ENCODE measurements at places on chromosomes 2 and 18.

GRCh38 chr2:105812180-105813044, 67.7 kb downstream of the NCK2 start:
- no peak for DNase-seq

DNA sequence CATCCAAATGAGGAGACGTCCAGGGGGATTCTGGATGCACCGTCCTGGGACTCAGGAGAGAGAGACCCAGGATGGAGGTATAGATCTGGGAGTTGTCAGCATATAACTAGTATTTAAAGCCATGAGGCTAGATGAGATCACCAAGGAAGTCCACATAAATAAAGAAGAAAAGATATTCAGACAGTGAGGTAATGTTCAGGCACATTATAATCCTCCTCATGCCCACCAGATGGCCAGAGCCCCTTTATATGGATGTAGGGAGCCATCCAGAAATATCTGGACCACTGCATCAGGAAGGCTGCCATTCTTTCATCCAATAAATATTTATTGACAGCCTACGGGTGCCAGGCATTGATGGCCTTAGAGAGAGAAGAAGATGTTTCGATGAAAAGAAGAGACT, 21.2 kb upstream of the NCKAP5 start:
- DNase-seq = no peak

DNA sequence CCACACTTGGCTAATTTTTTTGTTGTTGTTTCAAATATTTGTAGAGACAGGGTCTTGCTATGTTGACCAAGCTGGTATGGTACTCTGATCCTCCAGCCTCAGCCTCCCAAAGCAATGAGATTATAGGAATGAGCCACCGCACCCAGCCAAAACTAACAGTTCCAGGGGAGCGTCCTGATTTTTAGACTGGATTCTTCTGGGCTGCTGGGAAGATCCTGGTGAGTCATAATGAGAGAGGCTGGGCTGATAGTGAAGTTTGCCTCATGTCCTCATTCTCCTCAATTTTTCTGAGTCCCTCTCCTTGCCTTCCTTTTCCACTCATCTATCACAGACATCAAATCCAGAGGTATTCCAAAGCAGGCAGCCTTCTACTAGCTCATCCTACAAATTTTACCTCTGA, 81.3 kb downstream of the VSNL1 start:
- DNase-seq = no peak

GRCh38 chr2:114108824-114109416, 219.0 kb downstream of the ACTR3 start:
- no peak for DNase-seq

DNA sequence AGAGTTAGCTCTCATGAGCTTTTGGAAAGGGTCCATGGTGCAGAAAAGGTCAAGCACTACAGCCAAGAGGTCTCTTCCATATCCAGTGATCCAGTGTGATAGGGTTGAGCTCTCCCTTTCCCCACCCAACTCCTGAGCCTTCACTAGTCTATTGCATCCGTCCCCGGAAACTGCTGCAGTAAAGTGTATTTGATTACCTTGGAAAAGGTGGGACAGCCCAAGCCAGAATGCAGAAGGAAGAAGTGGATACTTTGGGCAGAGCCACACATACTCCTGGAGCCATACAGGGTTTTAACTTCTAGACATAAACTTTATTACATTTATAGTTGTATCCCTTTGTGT, 3.6 kb downstream of the PNKD start:
- no peak for DNase-seq

GRCh38 chr18:3901811-3902210, 451.8 kb downstream of the TGIF1 start:
- no peak for DNase-seq

DNA sequence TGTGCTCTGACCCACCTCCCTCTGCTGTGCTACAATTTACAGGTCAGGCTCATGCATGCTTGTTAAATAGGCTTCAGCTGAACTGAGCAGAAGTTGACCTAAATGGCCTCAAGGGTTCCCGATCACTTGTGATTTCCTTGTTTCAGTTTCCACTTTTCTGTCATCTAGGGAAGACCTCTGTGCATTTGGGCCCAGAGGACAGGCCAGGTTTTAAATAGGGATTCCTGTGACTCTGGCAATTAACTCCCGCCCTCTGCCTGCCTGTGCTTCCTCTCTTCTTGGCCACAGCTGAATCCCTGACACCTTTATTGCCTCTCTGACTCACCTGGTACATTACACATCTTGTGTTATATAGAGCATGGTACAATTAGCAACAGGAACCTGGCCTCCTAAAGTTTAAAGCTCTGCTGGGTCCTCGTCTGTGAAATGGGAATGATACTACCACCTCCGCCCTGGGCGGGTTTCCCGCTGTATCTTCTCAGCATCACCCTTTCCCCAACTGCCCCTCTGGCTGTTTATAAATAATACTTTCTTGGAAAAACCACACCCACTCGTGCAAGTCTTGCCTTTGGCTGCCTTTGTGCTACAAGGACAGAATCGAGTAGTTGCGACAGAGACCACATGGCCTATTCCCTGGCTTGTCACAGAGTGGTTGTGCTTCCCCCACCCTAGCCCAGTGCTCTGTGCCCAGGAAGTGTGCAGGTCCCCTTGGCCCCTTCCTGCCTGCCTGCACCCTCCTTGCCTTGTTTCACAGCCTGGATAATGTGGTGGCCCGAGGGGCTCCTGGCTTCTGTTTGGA, 7.9 kb downstream of the CABLES1 start:
- no peak for DNase-seq

- no peak for DNase-seq
Observed at GRCh38 chr2:16425462-16426336, 239.9 kb downstream of the CYRIA start.

- no peak for DNase-seq
Observed at GRCh38 chr2:188984680-188985079, 10.5 kb downstream of the COL3A1 start.

DNA sequence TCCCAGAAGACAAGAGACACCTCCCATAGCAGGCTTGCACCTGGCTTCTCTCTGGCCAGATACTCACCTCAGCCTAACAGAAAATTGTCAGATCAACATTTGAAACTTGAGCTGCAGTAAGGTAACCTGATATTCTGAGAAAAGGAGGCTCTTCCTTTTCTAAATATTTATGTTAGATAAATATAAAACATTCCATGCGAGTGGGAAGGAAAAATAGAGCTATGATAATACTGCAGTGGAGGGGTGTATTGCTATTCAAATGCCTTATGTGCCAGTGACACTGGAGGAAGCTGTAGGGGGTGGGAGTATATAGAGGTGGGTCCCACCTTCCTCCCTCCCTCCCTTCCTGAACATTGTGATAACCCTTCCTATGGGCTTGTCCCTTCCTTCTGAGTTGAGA, 515.5 kb upstream of the CHAC2 start:
- no peak for DNase-seq

GRCh38 chr2:239946562-239946863, 78.6 kb downstream of the NDUFA10 start:
- no peak for DNase-seq

GRCh38 chr2:157431176-157431575, 12.7 kb downstream of the CYTIP start:
- no peak for DNase-seq

GRCh38 chr2:88671786-88672427, 19.6 kb upstream of the RPIA start:
- peak; percentile 32 for DNase-seq

- no peak for DNase-seq
Observed at GRCh38 chr2:219438453-219438852, 3.8 kb downstream of the SPEG start.

DNA sequence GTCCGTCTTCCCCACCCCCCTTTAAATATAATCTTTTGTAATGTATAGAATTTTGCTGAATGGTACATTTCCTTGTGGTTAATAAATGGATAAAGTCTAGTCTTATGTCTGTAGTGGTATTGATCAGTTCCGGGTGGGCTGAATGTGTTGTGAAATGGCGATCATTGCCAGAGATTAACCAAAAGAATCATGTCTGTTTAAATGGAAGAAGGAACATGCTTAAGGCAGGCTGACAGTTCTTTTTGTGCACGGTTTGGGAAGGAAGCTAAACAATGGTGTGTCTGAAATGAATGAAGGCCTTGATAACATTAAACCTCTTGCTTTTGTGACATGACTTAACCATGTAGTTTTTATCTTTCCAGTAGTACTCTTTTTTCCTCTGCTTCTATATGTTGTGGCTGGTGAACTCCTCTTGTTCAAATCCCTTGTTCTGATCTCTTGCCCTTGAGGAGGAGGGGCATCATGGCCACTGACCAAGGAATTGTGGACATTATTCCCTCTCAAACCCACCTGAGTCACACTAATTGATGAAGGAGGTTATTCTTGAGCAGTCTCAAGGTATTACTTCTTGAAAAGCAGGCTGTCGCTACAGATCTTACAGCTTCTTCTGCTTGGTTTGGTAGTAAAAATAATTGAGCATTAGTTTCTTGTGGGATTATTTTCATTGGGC, 1.7 kb downstream of the ACVR2A start:
- no peak for DNase-seq
